Esophagus (tissue), 2 donors: ENCODE measurements at places on chromosomes 4 and X. TPM values are rescaled to one million over a fixed set of nuclear protein-coding genes. Genes with fewer than 3 reads are reported as not detected.

CXorf38 gene
- 4.6 TPM for polyA plus RNA-seq

EVC gene
- polyA plus RNA-seq, result 2.0 TPM

KCTD8 gene
- polyA plus RNA-seq, result 0.02 TPM

RIBC1 gene
- 0.64 TPM for polyA plus RNA-seq

FGA gene
- not detected for polyA plus RNA-seq

FRYL gene
- polyA plus RNA-seq, result 12.8 TPM

TMEM47 gene
- 5.1 TPM for polyA plus RNA-seq

PDS5A gene
- polyA plus RNA-seq, result 17.0 TPM

KIF4A gene
- polyA plus RNA-seq, result 1.7 TPM

KDR gene
- polyA plus RNA-seq, result 2.5 TPM

CENPE gene
- polyA plus RNA-seq, result 2.3 TPM

ABCG2 gene
- 0.39 TPM for polyA plus RNA-seq

SPATA4 gene
- polyA plus RNA-seq, result not detected

CT47B1 gene
- not detected for polyA plus RNA-seq

RAP2C gene
- polyA plus RNA-seq, result 13.0 TPM
